ENCODE measurements at places on chromosomes 13 and 19.

DNA sequence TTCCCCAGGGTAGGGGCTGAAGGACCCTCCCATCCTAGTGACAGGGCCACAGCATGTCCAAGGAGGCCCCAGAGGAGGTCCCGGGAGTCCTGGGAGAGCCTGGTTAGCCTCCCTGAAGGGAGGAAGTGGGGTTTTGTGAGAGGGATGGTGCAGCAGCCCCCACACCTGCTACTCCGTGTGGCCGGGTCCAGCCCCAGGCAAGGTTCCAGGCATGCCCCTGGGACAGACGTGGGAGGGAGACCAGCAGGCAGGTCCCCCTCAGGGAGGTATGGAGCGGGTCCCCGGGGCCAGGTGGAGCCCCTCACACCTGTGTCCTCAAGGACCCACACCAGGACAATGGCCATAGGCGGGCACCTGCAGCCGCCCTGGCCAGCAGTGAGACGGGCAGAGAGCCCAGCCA is 1.9 kb upstream of the F7 start:
- DNase-seq = no peak

DNA sequence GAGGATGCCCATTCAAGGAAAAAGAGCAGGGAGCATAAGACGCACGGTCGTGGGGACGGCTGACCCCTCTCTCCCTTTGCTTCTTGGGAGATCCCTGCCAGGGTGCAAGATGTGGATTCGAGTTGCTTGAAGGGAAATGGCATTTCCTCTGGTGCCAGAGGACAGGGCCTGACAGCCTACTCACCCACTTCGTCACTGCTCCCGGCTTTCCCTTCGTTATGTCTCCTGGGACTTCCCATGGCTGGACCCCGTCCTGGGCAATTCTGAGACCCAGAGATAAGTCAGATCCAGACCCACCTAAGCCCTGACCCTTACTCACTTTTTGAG is 1.2 kb downstream of the TBC1D17 start:
- no peak for DNase-seq

GRCh38 chr13:42834946-42835345 is 53.6 kb downstream of the FAM216B start:
- DNase-seq = no peak

DNA sequence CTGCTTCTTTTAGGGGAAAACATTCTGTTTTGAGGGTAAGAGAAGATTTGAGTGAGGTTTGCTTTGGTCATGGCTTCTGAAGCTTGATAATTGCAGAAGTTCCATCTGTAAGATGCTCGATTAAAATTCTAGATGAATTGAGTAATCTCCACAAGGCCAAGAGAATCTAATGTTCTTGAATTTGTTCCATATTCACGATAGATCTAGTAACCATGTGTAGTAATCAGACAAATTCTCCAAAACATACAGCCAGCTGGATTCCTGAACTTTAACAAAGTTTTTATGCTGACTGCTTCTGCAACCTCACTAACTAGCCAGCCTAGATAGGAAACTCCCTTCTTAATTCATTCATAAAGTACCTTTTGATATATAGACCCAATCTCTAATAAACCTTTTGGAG is 92.7 kb downstream of the COL4A2 start:
- no peak for DNase-seq

GRCh38 chr19:31178833-31179470 is 170.3 kb downstream of the TSHZ3 start:
- DNase-seq = no peak

DNA sequence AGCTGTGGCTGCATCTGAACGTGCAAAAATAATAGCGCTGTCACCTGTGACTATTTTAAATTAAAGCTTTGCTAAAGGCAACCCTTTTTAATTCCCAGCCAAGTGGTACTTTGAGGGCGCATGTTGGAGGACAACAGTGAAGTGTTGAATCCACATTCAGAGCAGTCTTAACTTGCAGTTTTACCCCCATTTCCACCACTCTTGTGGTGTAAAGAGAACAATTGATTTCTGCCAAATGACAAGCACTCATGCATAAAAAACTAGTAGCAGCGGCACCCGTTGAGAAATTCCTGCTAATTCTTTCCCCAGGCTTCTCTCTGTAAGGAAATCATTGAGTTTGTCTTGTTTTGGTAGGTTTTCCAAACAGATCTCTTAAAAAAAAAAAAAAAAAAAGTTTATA is 1033.3 kb downstream of the EFNB2 start:
- DNase-seq = no peak

DNA sequence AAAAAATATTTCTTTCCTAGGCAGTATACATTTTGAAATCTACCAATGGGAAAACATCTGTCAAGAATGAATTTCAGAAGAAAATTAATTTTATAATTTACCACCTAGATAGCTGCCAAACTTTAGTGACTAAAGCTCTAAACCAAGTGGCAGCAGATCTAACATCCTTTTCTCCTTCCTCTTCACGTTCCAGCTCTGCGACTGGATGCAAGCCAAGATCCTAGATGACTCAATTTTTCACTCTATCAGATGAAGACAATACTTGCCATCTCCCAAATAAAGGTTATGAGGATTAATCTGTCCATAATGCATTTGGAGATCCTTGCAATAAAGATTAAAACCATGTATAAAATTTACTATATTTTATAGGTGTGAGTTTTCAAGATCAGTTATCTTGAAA is 66.7 kb upstream of the MIR17HG start:
- DNase-seq = no peak

DNA sequence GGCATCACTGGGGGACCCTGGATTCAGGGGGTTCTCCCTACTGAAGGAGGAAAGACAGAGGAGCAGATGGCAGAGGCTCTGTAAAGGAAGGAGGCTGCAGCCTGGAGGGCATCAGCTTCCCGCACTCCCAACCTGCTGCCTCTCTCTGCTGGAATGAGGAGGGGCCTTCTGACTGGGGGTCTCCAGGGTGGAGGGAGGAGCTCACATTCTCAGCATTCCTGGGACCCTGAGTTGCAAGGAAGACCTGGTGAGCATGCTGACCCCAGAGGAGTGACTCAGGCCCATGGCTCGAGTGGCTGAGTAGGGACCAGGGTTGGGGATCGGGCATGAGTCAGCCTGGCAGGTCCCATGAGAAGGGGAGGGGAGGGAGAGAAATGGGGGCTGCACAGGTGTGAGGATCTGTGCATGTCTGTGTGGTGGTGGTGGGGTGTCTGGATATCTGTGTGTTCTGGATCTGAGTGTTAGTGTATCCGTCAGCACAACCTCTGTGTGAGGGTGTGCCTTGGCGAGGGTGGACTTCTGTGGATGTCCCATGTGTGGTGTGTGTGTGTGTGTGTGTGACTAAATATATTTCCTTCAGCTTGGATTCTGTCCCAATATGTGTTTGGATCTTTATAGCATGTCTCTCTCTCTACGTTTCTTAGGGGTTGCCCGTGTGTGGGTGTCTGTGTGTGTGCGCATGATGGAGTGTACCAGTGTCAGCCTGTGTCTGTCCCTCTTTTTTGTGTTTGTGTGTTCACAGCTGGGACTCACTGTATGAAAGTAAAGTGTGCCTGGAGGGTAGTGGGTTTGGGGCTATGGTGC is 4.6 kb downstream of the AXL start:
- no peak for DNase-seq

DNA sequence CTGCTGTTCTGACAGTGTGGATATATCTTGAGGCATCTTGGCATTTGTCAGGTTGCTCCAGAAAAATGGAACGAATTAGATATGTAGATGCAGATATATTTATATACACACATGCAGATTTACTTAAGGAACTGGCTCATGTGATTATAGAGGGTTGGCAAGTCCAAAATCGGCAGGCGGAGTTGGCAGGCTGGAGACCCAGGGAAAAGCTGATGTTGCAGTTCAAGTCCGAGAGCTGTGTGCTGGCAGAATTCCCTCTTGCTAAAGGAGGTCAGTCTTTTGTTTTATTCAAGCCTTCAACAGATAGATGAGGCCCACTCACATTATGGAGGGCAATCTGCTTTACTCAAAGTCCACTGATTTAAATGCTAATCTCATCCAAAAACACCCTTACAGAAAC is 24.4 kb upstream of the CSNK1A1L start:
- DNase-seq = no peak

- DNase-seq = no peak
Observed at GRCh38 chr13:98807774-98808173, 55.3 kb upstream of the SLC15A1 start.

DNA sequence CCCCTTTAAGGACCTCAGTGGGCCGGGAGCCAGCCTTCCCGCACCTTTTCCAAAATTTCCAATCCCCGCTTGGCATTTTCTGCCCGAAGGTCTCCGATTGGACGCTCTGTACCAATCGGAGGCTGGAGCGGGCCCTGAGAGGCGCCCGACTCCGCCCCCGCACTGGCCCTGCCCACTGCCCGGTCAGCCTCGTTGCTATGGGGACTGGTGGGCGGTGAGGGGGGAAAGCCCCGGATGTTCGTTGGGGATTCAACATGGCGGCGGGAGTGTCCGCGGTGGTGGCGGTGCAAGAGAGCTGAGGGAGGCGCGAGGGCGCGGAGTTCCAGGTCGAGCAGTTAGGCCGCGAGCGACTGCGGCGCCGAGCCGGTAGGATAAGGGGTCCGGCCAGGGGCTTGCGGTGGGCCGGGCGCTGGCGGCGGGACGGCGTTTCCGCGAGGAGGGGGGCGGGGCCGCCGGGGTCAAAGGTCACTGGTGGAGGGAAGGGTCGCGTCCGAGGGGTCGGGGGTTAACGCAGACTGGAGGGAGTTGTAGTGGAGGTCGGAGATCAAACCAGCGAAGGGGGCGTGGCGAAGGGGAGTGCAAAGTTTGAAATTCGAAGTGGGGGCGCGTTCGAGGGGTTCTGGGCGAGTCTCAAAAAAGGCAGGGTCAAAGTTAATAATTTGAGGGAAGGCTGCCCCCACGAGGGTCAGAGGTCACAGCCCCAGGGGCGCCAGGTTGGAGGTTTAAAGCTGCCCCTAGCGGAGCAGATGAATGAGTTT is at the start of gene PAK4:
Gene PAK4 (plus strand): TSS at position 233 of the 758 bp plus-strand sequence. CDS start 43,768 bp downstream, outside the sequence.
- peak; percentile 94 for DNase-seq

DNA sequence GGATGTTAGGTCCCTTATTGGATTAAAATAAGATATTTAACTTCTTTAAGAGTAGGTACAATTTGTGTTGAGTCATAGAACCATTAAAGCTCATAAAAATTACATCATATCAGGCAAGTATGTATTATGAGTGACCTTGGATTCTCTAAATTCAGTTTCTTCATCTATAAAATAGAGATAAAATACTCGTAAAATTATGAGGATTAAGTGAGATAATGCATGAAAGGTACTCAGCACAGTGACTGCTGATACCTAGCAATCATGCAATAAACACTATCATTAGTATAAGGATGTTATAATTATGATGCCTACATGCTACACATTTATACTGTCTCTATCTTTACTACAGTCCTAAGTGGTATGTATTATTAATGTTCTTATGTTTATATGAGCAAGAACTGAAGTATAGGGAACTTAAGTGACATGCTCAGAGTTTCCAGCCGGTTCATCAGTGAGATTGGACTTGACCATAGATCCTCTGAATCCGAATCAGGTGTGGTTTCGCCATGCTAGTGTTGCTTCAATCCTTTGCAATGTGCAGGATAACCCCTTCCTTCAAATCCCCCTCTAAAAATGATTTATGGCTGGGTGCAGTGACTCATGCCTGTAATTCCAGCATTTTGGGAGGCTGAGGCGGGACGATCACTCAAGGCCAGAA is 22.9 kb upstream of the FRY start:
- no peak for DNase-seq

DNA sequence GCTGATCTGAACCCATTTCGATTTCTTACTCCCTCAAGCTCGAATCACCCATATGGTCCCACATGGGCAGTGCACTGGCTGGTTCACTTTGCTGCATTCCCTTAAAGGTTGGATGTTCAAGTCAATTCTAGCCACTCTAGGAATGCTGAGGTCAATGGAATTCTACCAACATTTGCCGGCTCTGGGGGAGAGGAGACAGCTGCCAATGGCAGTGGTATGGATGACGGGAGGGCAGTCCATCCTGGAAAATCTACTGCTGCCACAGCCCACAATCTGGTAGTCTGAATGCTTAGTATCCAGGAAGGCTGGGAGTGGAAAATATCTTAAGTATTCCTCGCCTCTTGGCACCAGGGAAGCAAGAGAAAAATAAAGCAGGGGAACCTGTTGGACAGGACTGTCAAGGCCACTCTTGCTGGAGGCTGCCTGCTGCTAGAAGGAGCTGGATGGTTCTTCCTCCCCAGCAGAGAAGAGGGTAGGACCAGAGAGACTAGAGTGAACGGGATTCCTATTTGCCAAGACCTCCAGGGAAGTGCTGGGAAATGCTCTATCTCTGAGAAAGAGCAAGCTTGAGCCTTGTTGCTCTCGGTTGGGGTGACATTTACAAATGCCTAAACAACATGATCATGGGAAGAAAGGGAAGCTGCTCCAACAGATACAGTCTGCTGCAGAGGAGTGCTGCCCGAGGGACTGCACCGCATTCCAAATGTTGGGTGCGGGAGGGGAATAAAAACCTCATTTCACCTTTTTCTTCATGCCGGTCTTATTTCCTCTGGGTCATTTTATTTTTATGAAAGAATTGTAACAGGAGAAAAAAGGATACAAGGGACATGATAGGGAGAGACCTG is 20.7 kb upstream of the HMGB1 start:
- no peak for DNase-seq

DNA sequence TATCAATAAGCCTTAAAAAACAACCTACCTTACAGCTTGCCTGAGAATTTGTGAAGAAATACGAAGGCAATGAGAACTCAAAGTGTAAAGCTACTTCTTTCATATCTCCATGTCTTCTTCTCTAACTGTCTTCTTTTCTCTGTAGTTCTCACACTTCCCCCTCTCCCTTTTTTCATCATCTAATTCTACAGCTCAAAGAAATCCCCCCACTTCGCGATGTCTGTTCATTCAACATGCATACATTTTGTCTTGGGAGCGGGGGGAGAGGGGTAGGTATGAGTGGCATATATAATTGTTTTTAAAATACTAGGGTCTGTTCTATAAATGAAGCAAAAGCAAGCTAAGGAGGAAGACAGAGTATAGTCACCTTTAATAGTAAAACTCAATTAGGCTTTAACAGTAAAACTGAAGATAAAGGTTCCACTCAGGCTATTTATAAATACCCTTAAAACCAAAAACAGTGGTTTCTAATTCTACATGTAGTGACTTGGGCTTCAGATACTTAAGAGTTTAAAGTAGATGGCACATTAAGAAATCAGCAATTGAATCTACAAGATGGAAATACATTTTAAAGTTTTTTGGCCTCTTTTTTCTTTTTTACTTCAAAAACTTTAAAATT is 106.9 kb downstream of the KLF12 start:
- DNase-seq = no peak

GRCh38 chr13:51581148-51581820 is 3.0 kb upstream of the WDFY2 start:
- no peak for DNase-seq

Measured in T-helper 22 cell (primary cell).